GM13976 (cell line): ENCODE measurements at places on chromosomes 3 and 15.

DNA sequence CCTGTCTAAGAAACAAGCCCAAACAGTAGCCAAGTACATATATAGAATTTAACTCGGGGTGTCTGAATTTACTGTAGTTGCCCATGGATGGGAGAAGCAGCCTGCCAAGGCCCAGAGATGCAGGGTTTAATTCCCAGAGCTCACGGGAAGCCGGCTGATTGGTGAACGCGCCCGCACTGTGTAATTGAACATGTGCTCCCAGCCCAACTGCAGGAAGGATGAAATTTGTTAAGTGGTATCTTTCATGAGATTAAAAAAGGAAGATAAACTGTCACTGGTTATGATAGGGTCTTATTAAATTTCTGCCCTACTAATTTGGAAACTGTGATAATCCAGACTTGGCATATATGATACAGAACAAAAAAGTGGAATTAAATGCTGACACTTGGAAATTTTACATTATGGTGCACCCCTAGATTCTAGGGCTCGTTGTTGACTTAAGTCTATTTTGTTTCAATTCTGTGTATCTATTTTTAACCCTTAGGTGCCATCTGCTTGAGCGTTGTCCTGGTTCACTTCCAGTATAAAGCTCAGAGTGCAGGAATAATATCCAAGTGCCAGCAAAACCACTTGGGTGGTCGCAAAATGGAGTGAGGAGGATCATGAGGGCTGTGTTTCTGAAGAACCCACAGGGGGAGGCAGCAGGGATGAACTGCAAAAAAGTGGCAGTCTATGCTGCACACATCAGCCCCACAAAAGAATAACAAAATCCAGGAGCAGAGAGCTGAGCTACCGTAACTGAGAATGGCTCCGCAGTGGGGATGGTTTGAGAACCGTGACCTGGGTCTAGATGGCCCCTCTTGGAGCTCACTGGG, 13.8 kb upstream of the TMC3 start:
- no peak for DNase-seq

GRCh38 chr15:27561816-27562215, 537.3 kb downstream of the OCA2 start:
- DNase-seq: no peak

DNA sequence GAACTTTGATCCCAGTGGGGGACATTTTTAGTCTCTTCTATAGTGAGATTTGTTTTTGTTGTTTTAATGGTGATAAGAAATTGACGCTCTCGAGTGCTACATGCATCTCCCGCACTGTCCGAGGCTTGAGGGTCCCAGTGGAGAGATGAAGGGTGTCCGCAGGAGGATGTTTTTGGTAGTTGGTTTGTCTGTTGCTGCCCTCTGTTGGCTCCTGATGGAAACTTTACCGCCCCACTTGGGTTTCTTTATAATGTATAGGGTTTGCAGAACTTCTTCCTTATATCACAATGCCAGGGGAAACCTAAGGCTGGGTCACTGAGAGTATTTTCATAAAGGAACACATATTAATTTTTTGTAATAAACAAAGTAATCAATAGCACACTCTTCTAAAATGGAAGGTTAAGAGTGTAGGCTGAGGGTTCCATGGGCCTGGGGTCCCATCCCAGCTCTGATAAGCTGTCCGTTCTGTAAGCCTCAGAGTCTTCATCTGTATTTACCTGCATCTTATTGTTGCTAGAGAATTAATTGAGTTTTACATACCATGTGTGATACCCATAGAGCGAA, 185.3 kb upstream of the FEZF2 start:
- DNase-seq: peak; percentile 33

- no peak for DNase-seq
Observed at GRCh38 chr3:25899352-25900101, 109.6 kb downstream of the OXSM start.

- DNase-seq: no peak
Observed at GRCh38 chr3:156217674-156218352, 97.4 kb downstream of the KCNAB1 start.
